ENCODE measurements at places on chromosomes 2 and 18. TPM values are rescaled to one million over a fixed set of nuclear protein-coding genes. Genes with fewer than 3 reads are reported as not detected.

DNA sequence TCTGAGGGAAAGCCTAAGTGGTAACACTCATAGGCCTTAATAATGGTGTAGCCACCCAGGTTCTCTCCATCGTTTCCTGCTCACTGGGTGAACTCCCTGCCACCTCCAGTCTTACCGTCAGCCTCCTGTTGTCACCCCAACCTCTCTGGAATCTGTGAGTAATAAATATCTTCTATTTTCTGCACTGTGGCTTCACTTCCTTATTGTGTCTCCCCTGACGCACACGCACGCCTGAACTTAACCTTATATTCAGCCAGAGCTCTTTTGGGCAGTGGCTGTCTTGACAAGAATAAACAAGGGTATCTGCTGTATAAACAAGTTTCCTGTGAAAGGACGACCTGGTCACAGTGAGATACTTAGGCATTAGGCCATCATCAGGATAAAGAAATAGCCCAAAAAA, 467.2 kb downstream of the SPAG16 start:
- DNase-seq = no peak

Gene COL6A3
- total RNA-seq = 4.1 TPM

Gene KIF3C
- 6.7 TPM for total RNA-seq

Gene LRRC30
- total RNA-seq = not detected

DNA sequence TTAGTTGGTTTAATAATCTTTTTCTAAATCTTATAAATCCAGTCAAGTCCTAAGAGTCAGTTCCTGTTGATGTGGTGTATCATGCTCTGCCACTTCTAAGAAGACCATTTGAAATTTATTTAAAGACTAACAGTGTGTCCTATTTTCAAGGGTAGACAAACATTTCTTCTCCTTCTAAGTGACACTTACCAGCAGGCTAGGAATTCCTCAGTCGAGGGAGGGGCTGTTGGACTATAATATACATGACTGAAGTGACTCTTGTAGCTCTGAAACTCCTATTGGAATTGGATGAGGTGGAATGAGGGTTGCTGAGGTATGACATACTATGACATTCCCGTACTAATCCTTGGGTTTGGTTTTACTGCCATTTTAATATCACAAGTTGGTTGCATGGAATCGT, 30.6 kb downstream of the ITGB6 start:
- no peak for DNase-seq

- DNase-seq = no peak
Measured at GRCh38 chr18:9715088-9715343, 6.9 kb downstream of the RAB31 start.

GRCh38 chr2:191158747-191159146, 8.0 kb upstream of the STAT4 start:
- no peak for DNase-seq

Gene MRO
- total RNA-seq = not detected

DNA sequence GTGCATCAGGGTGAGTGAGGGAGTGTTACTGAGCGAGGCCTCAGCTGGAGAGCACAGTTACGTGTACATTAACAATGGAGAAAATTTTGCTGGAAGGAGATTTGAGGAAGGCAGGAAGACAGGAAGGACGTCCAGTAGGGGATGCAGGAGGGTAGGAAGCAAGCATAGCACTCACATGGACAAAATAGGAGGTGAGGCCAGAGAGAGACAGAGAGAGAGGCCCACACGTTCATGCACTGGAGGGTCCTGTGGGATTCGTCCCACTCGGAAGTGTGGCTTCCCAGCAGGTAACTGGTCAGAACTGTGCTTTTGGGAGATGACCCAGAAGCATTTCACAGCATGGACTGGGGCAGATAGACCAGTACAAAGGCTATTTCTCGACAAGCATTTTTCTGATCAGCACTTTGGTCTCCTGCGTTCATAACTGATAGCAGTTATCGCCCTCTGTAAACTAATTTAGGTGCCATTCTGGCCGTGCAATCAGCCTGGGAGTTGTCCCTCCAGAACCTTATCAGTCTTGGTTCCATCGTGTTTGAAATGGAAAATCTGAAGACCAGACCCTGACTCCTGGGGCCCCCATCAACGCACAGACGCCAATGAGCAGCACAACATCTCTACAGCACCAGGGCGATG, 5.7 kb downstream of the LCT start:
- no peak for DNase-seq

GRCh38 chr2:241798631-241799521, 10.1 kb upstream of the NEU4 start:
- DNase-seq = no peak

Gene SDC1
- 2.7 TPM for total RNA-seq

DNA sequence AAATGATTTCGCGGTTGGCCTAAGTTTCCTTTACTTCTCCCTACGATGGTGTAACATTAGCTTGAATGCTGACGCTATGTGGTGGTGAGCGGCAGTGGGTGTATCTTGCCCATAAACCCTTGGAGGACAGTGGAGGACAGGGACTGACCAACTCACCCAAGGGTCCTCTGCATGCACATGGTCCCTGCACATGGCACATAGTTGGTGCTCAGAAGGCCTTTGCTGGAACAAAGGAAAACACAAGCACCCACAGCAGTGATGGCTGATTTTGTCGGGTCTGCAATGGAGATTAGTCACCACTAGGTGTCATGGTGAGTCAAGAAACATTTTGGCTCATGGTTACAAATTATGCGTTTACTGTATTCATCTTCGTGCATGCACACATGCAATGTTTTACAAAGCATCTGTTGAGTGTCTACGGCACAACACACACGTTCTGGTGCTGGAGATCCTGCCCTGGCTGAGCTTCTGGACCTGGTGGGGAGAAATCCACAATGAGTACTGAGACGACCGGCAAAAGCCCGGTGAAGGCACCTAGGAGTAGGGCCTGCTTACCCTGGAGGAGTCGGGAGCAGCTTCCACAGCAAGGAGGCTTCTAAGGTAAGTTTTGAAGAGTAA, 44.0 kb downstream of the PDCL3 start:
- peak; percentile 52 for DNase-seq

- DNase-seq = no peak
Measured at GRCh38 chr2:226526716-226527115, 272.9 kb downstream of the IRS1 start.

- DNase-seq = peak; percentile 77
Measured at GRCh38 chr2:186575302-186575701, 14.6 kb upstream of the ITGAV start.

GRCh38 chr2:43029186-43029585, 197.2 kb downstream of the ZFP36L2 start:
- DNase-seq = no peak

Gene UGT1A5
- not detected for total RNA-seq

DNA sequence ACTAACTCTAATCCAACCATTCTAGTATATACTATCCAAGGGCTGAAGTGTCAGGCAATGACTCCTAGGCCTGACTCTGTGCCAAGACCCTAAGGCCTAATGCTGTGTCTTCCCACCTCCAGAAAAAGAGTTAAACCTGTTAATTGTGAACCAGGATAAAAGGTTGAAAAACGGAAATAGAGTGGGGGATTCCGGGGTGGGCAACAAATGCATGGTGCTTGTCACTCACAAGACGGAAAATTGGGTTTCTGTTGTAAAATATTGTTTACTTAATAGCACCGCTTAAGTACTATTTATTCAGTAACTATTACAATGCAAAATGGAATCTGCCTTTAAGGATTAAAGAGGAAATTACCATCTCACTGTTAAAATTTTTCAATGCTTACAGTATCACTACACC, 3.2 kb downstream of the STK17B start:
- DNase-seq = no peak

Data from K562 (cell line).